ENCODE measurements at places on chromosomes 1 and 21.

- DNase-seq: no peak
These were observed 115.0 kb downstream of the UBE2U start for GRCh38 chr1:64318428-64318827.

GRCh38 chr1:184974056-184974836 lies at the start of gene NIBAN1:
NIBAN1 (minus strand) TSS chr1:184974508; CDS start chr1:184974356, 152 bp downstream.
- no peak for DNase-seq

- DNase-seq: no peak
These were observed 127.1 kb upstream of the KCNJ15 start for GRCh38 chr21:38129711-38130110.

DNA sequence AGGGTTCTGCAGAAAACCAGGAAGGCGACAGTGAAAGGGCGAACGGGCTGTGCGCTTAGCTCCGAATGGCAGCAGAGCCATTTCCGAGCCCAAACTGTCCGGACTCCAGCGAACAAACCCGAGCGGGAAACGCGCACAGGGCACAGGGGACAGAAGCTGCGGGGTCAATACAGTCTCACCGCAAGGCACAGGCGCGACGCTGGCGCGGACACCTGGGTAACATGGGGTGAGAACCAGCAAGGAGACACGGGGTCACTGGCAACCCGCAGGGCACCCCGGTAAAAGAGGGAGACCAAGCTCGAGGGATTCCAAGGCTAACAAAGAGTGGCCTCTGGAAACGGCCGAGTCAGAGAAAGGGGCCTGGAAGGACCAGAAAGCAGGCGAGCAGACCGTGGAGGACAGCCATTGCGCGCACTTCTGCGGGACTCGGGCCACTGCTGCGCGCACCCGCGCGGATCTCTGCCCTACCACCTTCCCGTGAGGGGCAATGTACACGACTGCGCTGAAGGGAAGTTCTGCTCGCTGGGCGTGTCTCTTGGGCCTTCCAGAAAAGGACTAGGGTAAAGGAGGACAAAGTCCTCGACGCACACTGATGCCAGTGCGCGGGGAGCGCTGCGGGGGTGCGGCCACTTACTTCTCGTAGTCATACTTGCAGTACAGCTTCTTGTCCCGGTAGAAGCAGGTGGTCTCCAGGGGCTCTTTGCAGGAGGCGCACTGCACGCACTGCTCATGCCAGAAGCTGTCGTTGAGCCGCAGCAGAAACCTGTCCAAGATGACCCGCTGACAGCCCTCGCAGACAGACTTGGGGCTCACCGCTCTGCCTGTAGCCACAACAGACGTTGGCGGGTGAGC lies 3.8 kb downstream of the LMX1A start:
- no peak for DNase-seq

DNA sequence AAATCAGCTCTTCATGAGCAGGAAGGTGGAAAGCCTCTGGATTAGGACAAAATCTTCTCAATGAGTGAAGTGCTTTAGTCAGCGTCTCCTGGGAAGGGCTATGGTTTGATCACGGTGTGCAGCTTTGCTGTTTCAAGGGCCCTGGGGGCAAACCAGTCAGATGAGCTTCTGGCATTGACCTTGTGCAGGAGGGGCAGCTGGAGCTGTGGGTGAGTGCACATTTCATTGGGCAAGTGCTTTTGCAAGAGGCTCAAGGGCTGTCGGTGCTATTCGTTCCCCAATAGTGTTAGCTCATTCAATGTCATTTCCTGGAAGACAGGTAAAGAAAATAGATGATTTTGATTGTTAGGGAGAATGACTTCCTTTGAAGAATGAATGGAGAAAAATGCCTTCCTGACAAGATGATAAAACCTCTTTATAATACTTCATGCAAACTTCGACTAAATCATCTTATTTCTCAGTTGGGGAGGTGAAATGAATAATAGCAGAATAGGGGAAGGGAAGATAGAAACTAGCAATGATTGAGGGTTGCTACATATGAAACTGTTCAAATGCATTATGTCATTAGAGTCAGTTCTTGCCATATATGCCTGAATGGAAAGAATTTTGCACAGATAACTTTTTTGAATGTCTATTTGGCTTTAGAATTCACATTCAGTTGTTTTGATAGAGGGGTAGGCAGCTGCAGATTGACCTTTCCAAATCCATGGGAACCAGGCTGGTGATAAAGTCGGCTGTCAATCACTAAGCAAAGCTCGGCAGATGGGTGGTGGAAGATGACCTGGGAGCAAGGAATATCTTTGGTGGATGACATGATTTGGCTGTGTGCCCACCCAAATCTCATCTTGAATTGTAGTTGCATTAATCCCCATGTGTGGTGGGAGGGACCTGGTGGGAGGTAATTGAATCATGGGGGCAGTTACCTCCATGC lies 12.9 kb upstream of the DISC1 start:
- DNase-seq: no peak

DNA sequence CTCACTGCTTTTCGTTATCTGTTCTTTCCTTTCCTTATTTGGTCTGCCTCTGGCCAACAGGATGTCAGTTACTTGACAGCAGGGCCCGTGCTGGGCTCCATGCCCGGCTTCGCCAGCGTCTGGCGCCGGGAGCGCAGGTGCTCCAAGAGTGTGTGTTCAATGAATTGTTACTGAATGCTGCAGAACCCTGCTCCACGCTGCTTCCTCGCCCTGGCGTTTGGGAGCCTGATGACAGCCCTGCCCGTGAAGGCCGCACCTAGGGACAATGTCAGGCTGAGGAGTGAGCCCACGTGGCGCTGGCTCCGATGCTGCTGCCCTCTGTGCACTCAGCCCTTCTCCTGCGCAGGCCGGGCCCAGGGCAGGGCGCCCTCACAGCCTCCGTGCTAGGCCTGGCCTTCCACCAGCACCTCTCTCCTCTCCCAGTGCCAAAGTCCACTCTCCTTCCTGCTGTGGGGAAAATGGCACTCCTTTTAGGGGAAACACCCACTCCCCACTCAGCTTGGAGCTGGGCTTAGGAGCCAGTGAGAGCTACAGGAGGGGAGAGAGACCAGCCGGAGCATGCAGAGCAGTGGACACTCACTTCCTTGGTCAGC lies 51.4 kb downstream of the ACBD3 start:
- DNase-seq: no peak

- no peak for DNase-seq
These were observed 30.4 kb upstream of the CR2 start for GRCh38 chr1:207423560-207424292.

DNA sequence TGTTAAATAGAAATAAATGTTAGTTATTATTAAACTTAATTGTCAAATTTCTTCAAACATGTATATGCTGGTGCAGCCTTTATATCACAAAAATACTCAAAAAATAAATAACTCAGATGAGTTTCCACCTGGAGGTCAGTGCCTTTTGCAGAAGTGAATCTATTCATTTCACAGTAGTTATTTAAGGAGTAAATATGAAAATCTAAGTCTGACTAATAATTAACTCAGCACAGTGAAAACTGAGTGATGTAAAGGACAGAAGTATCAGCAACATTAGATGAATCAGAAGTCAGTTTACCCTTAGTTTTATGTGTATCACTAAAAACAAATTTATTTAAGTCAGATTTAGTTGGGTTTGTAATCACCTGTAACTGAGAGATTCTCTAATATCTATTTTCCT lies 2135.4 kb downstream of the MRPL39 start:
- no peak for DNase-seq

- no peak for DNase-seq
These were observed 121.9 kb downstream of the MATN1 start for GRCh38 chr1:30601316-30602085.

GRCh38 chr1:67711158-67711854 lies 26.3 kb downstream of the GADD45A start:
- DNase-seq: no peak

DNA sequence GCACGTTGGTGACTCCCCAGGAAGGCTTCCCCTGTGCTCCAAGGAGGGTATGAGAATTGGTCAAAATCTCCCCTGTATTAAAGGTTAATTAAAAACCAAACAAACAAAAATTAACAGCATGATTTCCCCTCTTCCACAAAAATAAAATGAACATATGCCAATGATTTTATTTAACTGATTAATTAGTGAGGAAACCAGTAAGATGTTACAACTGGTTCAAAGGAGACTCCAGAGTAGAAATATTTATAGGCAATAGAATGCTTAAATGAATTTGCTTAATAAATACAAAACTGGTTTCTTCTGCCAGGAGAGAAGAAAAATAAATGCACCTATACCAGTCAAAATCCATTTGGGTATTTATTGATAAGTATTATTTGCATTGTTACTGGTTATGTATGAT lies 249.5 kb upstream of the DEPDC1 start:
- no peak for DNase-seq

DNA sequence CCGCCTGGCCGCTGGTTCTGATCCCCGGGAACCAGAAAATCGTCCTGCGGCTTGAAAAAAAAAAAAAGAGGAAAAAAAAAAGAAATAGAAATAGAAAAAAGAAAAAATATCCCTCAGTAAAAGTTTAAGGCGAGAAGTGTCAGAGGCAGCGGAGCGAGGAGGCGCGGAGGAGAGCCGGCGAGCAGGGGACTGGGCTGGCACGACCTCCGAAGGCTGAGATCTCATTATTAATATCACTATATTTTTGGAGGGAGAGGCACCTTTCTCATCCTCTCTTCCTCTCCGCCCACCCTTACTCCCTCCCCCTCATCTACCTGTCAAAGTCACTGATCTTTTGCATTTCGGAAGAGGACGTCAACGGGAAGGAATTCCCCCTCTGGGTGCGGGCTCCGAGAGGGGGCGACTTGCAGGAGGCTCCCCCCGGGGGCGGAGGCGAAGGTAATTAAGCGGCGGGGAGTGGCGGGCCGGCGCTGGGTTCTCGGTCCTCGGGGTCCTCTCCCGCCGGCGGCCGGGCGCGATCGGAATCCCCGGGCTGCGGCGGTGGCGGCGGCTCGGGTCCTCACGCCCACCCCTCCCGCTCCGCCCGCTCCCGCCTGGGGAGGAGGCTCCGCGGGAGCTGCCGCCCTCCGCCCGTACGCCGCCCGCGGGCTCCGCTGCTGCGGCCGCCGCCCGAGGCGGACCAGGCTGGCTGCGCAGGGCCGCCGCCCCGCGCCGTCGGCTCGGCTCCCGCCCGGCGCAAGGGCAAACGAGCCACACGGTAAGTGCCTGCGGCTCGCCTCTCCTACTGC lies at the start of gene NTNG1:
Gene NTNG1 (plus strand): TSS at position 337 of the 788 bp plus-strand sequence.
- no peak for DNase-seq

DNA sequence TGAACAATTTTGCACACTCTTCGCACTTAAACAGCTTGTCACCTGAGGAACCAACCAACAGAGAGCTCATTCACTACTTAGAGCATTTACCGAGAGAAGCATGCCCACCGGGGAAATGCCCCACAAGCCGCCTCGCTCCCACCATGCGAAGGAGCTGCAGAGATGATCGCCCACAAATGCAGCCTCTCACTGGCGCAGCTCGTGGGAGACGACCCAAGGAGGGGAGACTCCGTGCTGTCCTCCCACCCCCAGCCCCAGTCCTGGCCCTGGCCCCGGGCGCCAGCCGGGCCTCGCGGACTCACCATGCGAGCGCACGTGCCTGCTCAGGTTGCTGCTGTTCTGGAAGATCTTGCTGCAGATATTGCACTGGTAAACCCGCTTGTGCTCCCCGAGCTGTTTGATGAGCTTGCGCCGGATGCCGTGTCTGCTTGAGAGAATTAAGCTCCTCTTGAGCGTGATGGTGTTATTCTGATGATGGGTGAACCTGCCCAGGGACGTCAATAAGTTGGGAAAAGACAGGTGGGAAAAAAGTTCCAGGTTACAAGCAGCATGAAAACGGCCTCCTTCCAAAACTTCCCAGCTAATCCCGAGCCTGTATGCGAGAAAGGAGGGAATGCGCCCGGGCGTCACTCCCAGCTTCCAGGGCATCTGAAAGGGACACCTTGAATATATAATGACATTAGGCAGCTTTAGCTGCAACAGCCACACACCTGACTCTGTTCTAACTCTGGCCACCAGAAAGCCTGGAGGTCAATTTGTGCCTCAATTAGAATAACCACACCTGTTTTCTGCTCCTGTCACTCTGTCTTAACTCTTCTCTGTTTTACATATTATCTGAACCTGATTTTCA lies 42.8 kb downstream of the PRDM15 start:
- DNase-seq: no peak

- DNase-seq: no peak
These were observed 21.5 kb downstream of the ADGRB2 start for GRCh38 chr1:31742462-31743212.

- no peak for DNase-seq
These were observed 286.9 kb downstream of the KIF26B start for GRCh38 chr1:245441689-245442088.

DNA sequence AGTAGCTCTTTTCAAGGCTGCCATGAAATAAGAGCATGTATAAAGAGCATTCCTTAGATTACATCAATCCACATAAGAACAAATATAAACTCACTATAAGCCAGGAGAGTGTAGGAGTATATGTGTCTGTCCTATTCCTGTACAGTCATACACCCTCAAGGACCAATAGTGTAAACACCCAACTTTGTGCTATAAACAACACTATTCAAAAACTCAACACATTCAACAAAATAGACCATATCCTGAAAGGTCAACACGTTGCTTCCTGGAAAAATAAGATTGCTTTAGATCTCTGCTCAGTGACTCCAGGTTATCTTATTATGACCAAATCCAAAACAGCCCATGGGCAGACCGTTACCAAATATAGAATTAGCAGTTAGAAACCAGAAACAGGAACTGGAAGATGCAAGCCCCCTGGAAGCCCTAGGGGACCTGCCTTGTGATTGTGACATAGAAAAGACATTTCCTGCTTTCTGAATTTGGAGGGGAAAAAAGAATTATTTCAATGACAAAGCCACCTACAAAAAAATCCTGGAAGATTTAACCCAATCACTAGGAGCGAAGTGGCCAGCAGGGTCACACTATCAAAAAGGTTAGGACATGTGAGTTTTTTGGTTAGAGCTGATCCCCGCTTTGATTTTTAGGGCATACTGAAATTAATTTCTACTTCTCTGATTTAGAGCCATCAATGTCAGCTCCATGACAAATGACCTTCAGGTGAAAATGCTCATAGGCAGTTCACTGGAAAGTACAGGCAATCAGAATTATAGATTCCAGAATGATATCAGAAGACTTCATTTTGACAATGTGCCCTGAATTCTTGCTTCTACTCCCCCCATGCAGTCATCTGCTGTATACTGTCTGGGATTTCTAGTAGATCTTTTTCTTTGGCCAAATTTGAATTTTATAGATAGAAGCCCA lies 59.9 kb downstream of the LRRC8C start:
- DNase-seq: no peak

- DNase-seq: no peak
These were observed 30.5 kb upstream of the WNT2B start for GRCh38 chr1:112478314-112478713.

- DNase-seq: no peak
These were observed 167.4 kb downstream of the TNFSF18 start for GRCh38 chr1:172883387-172883791.

GRCh38 chr21:16504281-16504680 lies 774.5 kb downstream of the USP25 start:
- no peak for DNase-seq

DNA sequence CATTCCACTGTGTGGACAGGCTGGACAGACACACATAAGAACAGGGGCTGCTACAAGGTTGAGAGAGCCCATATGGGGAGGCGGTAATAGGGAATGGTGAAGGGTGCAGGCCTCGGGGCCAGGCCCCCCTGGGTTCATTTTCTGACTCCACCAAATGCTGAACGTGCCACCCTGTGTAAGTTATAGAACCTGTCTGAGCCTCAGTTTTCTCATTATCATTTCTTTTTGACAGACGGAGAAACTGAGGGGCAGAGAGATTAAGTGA lies 569.5 kb downstream of the PTPRU start:
- no peak for DNase-seq

Data from D721Med (cell line).